ENCODE measurements at places on chromosomes 4 and X.
A peak's percentile ranks its signal among the peaks of the same experiment; 100 is the strongest.

DNA sequence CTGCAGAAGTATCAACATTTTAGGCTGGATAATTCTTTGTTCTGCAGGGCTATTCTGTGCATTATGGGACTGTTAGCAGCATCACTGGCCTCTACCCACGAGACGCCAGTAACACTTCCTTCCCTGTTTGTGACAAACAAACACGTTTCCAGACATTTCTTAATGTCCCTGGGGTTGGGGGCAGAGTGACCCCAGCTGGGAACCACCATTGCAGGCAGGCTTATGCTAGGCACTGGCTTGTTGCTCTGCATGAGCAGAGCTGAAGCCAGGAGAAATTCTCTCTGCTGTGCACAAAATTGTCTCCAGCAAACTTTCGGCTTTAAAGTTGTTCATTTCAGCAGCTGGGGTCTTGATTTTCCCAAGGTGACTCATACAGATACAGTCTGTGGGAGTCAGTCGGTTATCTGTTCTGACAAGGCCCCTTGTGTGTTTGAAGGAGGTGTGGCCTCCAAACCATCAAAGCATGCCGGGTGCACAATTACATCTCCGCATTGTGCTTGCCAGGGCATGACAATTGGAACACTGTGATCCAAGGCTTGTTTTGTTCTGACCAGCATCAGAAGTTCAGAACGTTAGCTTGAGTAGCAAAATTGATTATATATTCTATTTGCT lies 156.4 kb upstream of the BOD1L1 start:
- no peak for DNase-seq

GRCh38 chr4:121654738-121655137 lies 42.0 kb downstream of the ANXA5 start:
- DNase-seq, result no peak

DNA sequence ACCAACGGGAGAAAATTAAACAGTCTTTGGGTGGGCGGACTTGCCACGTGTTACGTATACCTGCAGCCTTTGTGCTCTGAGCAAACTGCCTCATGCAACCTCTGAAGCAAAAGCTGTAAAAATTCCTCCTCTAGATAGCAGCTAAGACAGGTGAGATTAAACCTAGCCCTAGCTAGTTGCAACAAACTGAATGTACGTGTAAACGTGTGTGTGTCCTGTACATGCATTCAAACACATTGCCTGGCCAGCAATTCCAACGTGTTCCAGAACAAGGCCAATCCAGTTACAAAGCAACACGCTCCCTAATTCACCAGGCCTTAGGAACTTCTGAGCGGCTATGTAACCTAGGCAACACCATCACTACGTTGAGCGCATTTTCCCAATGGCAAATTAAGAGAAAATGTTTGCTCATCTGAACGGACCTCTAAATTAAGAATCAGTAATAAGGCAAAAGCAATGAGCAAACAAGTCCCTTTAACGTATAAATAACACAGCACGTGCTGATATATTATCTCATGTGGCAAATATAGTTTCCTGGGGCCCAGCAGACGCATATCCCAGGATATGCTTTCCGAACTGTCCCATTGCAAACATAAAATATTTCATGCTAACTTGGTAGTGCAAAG lies 792 bp downstream of the PPID start:
- peak; percentile 60 for DNase-seq

DNA sequence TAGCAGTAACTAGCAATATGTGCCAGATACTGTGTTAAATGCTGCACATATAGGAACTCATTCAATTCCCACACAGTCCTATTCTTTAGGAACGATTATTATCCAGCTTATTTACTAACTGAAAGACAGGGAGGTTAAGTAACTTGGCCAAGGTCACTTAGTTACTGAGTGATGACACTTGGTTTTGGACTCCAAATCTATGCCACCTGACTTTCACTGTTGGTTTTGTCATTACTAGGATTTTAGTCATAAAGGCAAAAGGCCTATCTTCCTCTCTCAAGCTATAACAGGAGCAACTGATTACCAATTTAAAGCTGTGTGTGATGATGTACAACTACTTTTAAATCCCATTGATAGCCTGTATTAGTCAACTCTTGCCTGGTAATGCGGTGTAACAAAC lies 138.9 kb upstream of the STX18 start:
- no peak for DNase-seq

DNA sequence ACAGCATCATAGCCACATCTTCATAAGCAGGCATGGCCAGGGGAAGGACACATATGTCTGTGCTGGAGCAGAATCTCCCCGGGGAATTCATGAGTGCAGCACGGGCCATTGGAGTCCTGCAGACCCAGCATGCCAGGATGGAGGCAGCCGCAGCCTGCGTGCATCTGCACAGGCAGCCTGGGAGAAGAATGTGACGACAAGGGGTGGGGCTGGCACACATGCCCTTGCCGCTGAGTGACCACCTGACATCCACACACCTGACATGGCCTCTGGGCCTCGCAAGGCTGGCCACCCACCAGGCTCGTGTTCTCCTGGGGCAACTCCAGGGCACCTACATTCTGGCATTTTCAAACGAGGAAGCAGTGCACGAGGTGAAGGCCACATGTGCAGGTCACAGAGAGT lies 66.2 kb upstream of the AFAP1 start:
- no peak for DNase-seq

GRCh38 chr4:110618581-110619462 lies 4.1 kb downstream of the PITX2 start:
- DNase-seq, result no peak

DNA sequence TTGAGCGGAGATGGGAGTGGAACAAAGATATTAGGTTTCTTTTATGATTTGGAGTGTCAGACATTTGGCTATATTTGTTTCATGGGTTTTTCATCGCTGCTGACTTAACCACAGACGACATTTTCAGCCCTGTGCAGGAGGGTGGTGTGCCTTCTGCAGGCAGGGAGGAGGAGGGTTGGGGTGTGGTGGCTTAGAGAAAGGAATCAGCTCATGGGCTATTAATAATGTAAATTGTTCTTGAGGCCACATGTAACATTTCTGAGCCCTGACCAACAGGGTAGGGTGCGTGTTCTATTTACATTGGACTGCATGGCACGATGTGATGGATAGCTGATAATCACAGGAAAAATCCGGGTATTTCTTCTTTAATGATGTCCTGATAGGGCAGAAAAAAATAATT lies 67.6 kb downstream of the POLA1 start:
- DNase-seq, result no peak

- no peak for DNase-seq
Measured at GRCh38 chrX:39440799-39441284, 639.6 kb downstream of the MID1IP1 start.

DNA sequence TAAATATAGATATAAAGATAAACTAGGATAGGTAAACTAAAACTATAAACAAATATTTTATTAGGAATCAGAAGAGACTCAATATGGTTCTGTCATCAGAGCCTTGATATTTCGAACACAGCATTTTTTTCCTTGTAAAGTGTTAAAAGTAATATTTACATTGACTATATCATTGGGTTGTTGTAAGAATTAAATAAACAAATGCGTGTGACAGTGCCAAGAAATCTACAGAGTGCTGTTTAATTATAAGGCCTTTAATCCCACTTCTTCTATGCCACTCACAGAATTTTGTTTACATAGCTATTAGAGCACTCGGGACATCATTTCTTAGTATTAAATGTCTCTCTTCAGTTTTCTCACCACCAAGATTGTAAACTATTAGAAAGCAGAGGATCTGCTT lies 807.4 kb downstream of the FSTL5 start:
- DNase-seq, result no peak

GRCh38 chr4:61292322-61292721 lies 92.2 kb downstream of the ADGRL3 start:
- no peak for DNase-seq

DNA sequence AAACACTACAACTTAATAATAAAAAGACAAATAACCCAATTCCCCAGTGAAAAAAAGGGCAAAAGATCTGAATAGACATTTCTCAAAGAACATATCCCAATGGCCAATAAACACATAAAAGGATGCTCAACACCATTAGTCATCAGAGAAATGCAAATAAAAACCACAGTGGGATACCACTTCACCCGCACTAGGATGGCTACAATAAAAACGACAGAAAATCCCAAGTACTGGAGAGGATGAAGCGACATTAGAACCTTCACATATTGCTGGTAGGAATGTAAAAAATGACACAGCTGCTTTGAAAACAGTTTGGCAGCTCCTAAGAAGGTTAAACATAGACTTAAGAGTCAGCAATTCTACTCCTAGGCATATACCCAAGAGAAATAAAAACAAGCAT lies 140.6 kb upstream of the ARX start:
- peak; percentile 4 for DNase-seq

DNA sequence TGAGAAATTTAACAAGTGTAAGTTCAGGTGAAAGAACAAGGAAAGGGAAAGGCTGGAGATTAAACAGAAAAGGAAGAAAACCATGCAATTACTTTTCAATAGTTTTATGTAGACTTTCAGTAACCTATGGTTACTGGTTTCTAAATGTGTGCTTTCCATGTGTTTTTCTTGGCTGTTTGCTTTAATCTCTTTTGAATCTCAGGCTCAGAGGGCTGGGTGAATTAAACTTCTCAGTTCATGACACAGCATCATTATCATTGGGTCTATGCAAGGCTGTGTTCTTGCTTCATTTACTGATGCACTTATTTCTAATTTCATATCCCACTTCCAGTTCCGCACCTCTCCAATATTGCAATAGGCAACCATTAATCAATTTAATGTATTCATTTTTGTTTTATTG lies 266.5 kb upstream of the UGT8 start:
- DNase-seq, result no peak

DNA sequence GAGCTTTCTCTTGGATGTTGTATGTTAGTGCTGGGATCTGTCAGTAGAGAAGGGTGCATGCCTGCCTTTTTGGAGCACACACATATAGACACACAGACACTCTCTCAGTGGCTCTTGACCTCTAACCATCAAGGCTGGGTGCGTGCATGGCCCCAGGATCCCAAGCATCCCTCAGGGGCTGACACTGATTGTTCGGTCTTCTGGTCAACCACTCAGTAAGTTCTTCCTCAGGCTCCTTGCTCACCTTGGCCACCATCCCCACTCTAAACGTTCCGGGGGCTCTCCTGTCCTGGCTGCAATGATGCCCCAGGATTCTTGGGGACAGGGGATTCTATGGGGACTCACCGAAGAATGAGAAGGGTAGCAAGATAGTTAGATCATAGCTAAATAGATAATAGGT lies 179.6 kb downstream of the SHOX start:
- no peak for DNase-seq

GRCh38 chr4:169098054-169098497 lies 88.0 kb upstream of the CBR4 start:
- DNase-seq, result no peak

- no peak for DNase-seq
Measured at GRCh38 chrX:4243759-4244158, 530.3 kb upstream of the PRKX start.

GRCh38 chr4:108045687-108046024 lies 56.0 kb downstream of the HADH start:
- DNase-seq, result peak; percentile 37

GRCh38 chr4:2935762-2936743 lies 27.2 kb downstream of the NOP14 start:
- DNase-seq, result peak; percentile 63

- no peak for DNase-seq
Measured at GRCh38 chr4:5720157-5720850, 9.3 kb downstream of the EVC start.

GRCh38 chr4:96166806-96167205 lies 326.9 kb downstream of the PDHA2 start:
- DNase-seq, result peak; percentile 34

DNA sequence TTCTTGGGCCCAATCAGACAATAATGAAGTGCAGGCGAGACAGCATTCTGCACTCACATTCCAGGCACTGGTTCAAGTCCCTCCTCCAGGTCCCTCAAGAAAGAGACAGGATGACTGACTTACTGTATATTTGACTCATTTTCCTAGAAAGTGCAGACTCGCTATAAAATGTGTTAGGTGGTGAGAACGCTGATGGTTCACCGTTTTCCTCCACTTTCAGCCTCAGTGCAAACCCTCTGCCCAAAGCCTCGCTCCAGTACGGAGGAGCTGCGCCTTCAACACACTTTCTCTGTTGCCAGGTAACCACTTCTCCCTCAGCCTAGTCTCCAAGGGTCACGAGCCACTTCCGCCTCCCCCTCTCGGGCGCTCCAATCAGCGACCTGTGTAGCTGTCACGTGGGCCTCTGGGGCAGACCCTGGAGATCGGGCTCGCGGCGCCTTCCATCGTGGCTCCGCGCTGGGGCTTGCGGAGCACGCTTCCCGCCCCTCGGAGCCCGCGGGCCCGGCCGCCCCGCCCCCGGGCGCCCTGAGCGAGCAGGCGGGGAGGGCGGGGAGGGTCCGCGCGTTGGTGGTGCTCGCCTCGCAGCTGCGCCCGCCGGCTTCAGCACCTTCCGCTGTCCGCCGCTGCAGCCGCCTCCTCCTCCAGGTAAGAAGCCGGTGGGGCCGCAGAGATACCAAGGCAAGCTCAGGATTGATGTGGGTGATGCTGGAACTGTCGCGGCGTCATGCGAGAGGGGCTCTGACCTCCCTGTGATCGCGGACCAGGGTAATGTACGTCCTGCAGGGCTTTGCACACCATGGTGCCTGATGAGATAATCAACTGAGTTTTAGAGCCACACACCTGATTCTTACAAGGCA lies at the start of gene WDR17:
TSS of gene WDR17 (plus strand) at position 407 of the 857 bp plus-strand sequence. CDS start 45,740 bp downstream, outside the sequence.
- DNase-seq, result peak; percentile 67

DNA sequence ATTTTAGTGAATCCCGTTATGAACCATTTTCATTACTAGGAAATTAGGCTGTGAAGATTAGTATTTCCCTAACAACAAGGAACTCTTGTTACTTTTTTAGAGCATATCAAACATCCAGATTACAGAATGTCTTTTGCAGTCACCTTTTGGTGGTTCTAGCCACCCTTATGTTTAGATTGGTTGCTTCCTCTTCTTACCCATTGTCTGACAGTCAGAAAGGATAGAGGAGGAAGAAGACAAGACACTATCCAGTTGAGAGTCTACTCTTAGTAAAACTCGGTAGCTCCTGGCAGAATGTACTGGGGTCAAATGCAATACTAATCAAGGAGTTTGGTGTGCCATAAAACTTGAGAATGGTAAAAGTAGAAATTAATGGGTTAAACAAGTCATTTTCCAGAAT lies 1.6 kb upstream of the GUCY1A1 start:
- no peak for DNase-seq

- DNase-seq, result no peak
Measured at GRCh38 chr4:161991811-161992210, 172.0 kb downstream of the FSTL5 start.

Measured in cardiac fibroblast (primary cell).